Activated T-cell treated with anti-CD3 and anti-CD28 coated beads, Interleukin-2, amount 50 U/mL, for 72 hours (primary cell): ENCODE measurements at places on chromosomes 2 and 18.

- DNase-seq = no peak
Observed at GRCh38 chr2:239149501-239149900, 251.3 kb downstream of the HDAC4 start.

DNA sequence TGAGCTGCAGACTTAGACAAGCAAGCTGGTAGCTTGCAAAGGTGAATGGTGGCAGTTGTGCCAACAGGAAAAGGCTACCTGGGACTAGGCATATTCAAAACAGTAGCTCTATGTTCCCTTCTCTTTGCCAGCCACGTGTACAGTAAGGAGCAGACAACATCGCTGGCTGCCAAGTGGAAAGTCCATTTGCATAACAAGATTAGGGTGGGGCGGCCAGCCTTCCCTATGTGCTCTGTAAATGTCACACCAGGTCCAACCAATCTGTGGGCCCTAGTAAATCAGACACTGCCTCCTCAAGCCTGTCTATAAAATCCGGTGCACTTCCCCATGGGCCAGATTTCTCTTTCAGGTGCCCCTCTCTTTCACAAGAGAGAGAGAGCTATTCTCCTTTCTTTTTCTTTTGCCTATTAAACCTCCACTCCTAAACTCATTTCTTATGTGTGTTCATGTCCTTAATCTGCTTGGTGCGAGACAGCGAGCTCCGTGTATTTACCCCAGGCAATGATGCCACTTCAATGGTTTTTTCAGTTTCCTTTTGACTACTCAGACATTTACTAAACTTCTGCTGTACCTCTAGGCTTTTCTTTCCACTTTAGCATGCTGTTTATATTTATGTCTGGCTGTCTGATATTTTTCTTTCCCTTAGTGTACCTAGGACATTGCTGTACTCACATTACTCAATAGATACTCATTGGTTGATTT lies 297.4 kb upstream of the GCFC2 start:
- no peak for DNase-seq

DNA sequence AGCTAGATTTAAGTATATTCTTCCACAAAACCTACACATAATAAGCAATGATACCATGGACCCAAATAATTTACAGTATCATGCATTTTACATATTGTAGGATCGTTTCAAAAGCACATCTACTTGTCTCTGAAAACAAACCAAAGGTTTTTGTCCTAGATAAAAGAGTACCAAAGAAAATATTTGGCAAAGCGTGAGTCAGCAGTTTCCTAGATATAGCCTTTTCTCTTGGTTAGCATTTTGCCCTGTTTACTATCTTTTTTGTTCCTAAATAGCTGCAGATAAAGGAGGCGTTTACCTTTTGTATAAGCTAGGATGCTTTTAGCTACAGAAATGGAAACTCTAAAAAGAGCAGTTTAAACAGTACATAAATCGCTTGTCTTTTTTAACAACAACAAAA lies 305.8 kb upstream of the GULP1 start:
- no peak for DNase-seq

DNA sequence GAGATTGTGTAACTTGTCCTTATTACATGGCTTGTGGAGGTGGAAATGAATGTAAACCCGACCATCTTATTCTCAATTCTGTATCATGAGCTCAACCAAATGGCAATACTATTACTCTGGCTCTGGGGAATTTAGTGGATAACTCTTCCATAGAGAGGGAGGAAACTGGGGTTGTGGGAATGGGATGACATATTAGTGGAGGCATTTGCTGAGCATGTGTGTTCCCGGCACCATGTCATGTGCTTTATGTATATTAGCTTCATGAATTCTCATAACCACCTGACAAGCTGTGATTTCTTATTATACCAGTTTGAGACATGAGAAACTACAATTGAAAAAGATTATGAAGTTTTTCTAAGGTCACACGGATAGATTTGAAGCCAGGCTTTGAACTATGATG lies 112.8 kb upstream of the TMEFF2 start:
- DNase-seq = no peak

DNA sequence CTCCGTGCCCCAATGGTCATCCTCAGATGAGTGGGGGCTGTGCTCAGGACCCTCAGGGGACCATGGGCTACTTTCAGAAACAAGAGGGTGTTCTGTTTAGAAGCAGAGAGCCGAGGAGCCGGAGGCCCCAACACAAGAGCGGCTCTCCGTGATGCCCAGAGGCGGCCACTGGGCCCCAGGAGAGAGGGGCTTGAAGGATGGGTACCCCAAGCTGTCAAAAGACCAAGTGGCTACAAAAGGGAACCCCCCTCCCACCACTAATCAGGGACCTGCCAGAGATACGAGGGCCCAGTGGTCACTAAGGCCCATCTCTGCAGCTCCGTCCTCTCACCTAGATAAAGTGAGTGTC lies 93.6 kb downstream of the HDAC4 start:
- no peak for DNase-seq

DNA sequence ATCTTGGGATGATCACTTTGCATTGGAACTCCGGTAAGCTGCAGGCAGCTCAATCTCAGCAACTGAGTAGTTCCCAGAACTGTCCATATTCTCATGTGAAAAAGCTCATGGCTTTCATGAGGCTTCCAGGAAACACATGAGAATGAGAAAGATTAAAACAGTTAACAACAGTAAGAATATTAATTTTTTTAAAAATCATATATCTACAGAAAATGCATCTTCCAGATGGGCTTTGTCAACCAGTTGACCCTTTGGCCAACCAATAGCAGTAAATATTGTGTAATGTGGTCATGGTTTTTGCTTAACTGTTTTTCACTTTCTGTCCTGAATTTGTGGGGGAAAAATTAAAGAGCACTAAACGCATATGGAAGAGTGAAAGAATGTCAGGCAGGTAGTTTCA lies 131.2 kb upstream of the CCDC195 start:
- no peak for DNase-seq

GRCh38 chr18:23730857-23731256 lies 41.6 kb downstream of the LAMA3 start:
- DNase-seq = no peak

- DNase-seq = no peak
Observed at GRCh38 chr18:8818982-8819381, 113.6 kb downstream of the MTCL1 start.

DNA sequence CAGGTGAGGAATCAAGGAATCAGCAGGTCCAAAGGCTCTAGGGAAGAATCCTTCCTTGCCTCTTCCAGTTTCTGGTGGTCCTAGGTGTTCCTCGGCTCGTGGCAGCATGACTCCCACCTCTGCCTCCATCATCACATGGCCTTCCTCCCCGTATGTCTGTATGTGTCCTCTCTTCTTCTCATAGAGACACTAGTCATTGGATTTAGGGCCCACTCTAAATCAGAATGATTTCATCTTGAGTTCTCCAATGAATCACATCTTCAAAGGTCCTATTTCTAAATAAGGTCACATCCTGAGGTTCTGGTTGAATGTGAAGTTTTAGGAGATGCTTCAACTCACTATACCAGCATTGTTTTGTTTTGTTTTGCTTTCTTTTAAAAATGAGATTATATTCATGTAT lies 11.1 kb upstream of the AGFG1 start:
- no peak for DNase-seq

- DNase-seq = no peak
Observed at GRCh38 chr2:223764796-223765195, 72.6 kb downstream of the AP1S3 start.

DNA sequence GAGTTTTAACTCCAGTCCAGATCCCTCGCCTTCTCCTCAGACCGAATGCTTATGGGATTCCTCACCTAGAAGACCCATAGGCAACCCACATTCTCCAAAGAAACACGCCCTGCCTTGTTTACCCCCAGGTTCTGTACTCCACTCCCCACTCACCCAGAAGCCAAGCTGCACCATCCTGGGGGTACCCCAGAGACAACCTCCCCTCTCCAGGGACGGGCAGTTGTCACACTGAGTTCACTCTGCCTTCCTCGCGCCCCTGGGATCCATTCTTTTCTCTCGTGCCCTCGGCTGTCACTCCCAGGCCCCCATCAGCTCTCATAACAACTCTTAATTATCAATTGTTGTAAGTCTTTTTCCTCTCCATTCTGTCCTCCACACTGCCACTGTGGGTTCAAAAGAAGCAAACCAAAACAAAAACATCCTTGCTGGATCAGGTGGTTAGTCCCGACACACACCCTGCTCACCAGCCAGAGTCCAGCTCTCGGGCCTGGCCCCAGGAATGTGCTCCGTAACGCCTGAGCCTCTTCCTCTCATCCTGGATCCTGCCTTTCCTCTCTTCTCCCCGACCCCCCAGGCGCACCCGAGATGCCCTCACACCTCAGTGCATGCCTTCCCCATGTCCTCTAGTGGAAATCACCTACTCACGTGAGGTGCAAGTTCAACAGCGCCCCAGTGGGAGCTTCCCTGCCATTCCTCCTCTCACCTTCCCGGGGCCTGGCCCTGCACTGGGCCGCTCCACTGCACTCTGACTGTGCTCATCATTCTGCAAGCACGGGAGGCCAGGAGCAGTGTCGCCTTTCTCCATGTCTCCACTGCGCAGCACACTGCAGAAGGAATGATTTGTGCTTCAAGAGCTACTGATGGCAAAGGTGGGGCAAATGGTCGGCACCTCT lies 20.7 kb downstream of the COX7A2L start:
- no peak for DNase-seq

DNA sequence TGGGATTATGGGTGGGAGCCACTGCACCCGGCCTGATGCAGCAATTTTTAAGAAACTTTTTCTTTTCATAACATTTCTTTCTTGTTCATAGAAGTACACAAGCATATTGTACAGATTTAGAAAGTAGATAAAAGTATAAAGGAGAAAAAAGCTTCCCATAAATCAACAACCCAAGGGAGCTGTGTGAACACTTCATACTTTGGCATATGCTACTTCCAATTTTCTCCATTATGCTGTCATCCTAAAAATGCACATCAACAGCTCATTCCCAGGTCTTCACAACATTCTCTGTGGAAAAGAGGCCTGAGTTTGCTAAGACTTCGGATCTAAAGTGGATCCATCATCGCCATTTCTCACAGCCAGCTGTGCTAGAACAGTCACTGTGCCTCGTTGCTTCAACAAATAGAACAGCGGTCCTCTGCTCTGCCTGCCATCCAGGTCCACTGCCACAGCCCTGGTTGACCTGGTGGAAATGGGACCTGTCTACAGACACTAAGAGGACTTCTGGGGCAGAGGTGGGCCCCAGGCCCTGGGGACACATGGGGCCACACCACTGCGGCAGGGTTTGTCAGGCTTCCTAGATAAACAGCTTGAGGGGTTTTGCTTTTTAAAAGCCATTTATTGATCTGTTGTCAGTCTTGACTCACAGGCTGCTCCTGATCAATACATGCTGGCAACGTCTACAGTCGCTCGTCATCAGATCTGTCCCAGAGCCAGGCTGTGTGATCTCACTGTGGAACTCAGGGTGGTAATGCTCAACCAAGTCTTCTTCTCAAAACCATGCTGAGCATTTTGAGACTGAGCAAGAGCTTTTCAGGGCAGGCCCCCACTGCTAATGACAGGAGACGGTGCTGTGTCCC lies 72.7 kb upstream of the MGAT4A start:
- no peak for DNase-seq

GRCh38 chr2:134207589-134208209 lies 46.2 kb upstream of the MGAT5 start:
- peak; percentile 67 for DNase-seq

- peak; percentile 60 for DNase-seq
Observed at GRCh38 chr2:112794131-112794733, 9.9 kb upstream of the IL1A start.

GRCh38 chr2:212997526-212998020 lies 153.8 kb downstream of the IKZF2 start:
- DNase-seq = no peak

GRCh38 chr18:10690366-10690765 lies 164.5 kb downstream of the NAPG start:
- DNase-seq = no peak

GRCh38 chr18:75070625-75071483 lies 138.1 kb downstream of the PTGR3 start:
- peak; percentile 74 for DNase-seq

GRCh38 chr2:76748581-76749296 lies 773.4 kb downstream of the LRRTM4 start:
- DNase-seq = no peak

DNA sequence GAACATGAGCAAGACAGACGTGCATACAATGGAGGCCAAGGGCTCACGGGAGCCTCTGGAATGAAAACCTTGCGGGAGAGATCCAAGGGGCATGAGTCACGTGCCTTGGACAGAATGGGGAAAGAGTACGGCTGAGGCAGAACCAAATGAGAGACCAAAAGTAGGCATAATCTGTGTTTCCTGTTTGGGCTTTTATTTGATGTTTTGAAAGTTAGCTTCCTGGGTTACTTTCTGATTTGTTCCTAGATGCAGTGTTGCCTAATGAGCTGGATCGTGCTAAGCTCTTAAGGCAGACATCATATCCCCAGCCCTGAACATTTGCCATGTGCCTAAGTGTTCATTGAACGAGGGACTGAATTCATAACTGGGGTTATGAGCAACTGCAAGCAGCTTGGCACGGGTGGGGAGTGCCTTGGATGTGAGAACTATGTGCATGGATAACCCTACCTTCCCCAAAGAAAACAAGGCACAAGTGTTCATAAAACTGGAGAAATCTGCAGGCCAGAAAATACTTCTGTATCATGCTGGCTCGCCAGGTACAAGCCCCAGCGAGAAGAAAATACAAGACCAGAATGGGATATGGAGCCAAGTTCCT lies 60.3 kb upstream of the RPL31 start:
- no peak for DNase-seq

DNA sequence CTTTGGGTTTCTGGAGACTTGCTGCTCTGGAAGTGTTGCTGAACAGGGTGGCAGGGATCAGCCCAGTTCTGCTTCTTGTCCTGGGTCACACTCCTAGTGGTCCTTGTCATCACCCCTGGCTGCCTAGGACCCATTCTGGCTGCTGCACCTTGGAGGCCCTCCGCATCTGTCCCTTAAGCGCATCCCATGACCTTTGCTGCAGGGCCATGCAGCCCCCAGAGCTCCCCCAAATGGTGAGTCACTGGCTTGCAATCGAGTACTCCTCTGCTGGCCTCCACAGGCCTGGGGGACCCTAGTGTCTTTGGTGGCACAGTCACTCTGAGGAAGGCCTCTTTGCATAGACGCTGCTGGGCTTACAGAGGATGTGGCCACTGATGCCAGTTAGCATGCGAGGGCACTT lies 188.5 kb downstream of the ASB1 start:
- DNase-seq = no peak

GRCh38 chr18:33581856-33582255 lies 3.8 kb downstream of the ASXL3 start:
- DNase-seq = no peak

DNA sequence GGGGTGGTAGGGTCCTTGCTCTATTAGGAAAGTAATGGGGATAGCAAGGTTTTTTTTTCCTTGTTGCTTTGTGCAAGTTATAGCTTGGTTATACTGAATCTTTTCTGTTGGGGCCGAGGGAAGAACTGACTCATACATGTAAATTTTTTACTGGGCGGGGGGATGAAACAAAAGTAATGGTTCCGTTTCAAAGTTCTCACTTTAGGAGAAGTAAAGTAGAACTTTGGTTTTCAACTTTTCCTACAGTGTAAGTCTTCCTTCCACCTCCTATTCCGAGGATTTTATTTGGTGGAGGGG lies 1.1 kb downstream of the AFTPH start:
- DNase-seq = peak; percentile 47
